NCI-H187 (cell line): ENCODE measurements at places on chromosomes 7 and 10.

GRCh38 chr7:2629746-2630681 is 1.8 kb upstream of the TTYH3 start:
- no peak for DNase-seq

DNA sequence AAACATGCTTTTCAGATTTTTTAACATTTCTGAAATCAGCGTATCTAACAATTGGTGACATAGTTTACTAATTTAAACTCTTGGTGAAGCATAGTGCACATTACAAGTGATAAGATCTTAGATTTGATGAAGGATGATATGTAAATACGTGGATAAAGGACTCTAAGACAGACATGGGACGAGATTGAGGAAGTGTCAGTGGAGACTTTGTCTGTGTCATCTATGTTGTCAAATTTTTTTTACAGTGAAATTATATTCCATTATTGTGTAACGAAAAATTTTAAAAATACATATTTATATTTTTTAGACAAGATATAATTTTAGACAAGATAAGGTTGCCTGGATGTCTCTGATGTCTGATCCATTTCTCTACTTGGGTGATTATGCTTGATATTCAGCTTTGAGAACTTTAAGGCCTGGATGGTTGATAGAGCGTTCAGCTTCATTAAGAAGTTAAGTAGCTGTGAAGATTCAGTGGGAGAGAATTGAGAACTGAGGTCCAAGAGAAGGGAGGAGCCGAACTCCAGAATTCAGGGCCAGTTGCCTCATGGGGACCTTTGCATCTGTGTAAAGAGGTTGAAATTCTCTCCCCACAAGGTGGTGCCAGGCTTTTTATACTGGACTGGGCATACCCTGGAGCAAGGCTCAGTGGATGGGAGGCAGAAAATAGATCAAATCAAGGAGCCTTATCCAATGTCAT is 62.7 kb downstream of the KAT6B start:
- peak; percentile 9 for DNase-seq

DNA sequence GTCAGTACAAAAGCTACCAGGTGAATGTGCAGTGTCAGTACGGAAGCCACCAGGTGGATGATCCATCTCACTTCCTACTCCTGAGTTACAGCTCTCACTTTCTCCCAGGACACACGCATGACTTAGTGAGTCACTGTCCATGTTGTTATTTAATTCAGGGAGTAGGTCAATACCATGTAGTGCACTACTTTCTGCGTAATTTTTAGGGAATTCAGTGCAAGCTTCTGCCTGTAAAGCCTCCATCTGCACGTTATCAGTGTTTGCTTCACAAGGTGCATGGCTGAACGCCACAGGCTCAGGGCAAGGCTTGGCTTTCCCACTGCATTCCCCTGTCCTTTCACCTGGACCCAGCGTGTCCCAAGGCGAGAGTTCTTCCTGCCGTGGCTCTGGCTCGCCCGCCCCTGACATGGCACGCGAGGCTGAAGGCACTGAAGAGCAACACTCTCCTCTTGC is 59.5 kb downstream of the LARP4B start:
- DNase-seq, result no peak

DNA sequence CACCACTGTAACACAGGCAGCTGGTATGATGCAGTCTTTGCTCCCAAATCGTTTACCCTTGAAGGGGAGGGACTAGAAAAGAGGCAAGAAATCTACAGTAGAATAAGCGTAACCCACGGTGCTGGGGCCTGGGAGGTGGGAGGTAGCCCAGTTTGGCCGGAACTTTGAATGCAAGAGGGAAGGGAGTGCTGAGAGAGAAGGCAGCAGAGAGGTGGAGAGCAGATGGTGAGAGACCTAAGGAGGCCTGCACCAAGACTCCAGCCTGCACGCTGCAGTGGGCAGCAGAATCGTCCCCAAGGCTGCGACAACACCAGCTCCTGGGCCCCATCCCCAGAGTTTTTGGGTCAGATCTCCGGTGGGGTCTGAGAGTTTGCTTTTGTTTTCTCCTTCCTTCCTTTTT is 547.5 kb downstream of the GALNT17 start:
- DNase-seq, result no peak

DNA sequence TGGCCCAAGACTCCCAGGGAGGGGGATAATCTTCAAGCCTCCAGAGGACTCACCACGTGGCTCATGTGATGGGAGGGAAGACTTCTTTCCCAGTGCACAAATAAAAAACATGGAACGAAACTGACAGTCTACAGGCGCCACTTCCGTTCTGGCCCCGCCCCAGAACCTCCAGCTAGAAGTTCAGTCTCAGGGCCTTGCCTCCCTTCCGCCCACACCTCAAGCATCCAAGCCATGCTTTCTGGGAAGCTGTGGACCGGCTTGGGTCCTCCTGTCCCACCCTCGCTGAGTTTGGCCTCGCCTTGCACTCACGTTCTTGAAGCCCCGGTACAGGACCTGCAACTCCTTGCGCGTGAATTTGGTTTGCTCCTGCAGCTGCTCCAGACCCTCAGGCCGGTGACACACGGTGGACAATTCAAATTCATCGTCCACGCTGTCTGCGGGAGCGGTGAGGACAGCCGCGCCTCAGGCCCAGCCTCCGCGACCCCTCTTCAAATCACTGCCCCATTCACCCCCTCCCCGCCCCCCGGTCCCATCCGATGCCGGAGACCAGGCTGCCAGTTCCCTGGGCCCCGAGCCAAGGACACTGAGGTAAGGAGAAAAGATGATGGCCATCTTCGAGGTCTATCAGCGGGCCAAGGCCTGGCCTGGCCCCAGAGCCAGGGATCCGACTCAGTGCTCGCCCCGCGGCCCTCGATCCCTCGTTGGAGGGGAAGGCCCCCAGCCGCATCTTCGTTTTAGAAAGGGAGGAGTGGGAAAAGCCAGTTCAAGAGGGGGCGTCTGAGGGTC is 10.7 kb upstream of the OGA start:
- no peak for DNase-seq

DNA sequence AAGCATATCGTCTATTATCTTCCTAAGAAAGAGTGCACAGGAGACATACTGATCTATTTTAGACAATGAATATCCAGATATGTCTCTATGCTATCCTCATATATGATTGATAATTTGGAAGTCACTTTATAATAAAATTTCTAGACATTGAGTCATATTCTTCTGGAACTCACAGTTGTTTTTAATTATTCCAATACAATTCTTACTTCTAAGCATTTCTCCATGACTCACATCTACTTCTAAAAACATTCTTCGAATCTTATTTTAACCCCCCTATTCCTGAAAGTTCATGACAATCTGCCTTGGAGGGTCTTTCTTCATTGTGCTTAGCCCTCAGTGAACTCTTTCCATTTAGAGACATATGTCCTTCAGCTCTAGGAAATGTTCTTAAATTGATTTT is 368.1 kb downstream of the MDFIC start:
- DNase-seq, result no peak
